ENCODE measurements at places on chromosomes 5 and 9. TPM values are rescaled to one million over a fixed set of nuclear protein-coding genes. Genes with fewer than 3 reads are reported as not detected.

CDO1 gene
- 0.50 TPM for total RNA-seq

ZNF474 gene
- total RNA-seq: not detected

FYB1 gene
- 260 TPM for total RNA-seq

HTR4 gene
- total RNA-seq: not detected

SETD9 gene
- 4.9 TPM for total RNA-seq

TMC1 gene
- not detected for total RNA-seq

HAVCR1 gene
- total RNA-seq: 3.7 TPM

OR1Q1 gene
- total RNA-seq: not detected

MOB3B gene
- 0.13 TPM for total RNA-seq

IFNK gene
- not detected for total RNA-seq

PRLR gene
- total RNA-seq: not detected

GABRA6 gene
- total RNA-seq: not detected

WDR41 gene
- total RNA-seq: 25.4 TPM

DNA sequence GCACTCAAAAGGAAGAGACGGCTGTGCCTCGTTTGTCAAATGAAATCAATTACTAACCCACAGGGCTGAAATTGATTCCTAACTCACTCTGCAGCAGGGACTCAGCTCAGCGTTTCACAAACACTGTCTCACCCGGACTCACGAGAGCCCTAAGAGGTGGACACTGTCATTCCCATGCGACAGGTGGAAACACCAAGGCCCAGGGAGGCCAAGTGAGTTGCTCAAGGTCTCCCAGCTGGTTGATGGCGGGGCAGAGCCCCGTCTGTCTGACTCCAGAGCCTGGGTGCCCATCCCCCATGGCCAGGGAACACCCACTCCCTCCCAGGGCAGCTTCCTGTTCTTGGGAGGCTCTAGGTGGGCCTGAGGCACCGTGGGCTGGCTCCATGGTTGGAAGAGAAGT is 1.3 kb upstream of the PLPP7 start:
- no peaks in the 10 kb centered on the region for H3K36me3 ChIP-seq
- peaks cover 1% of the 10 kb centered on the region for H3K4me1 ChIP-seq
- no peak for DNase-seq
- H3K27me3 ChIP-seq: peaks cover 14% of the 10 kb centered on the region
- H3K4me3 ChIP-seq: no peak overlapping the region
- H3K27ac ChIP-seq: no peak overlapping the region

DNA sequence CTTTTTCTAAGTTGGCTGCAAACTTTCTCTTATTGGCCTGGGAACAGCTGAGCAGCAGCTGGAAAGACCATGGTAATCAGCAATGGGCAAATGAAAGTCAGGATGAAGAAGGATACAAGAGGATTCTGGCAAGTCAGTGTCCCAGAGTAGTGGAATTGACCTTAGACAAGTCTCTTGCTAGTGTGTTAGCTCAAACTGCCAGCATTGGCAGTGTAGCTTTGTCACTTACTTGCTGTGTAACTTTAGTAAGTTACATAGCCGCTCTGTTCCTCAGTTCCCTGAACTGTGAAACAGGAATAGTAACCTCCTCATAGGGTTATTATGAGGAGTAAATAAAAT is 3.6 kb downstream of the ALDH1A1 start:
- DNase-seq: no peak
- no peak overlapping the region for H3K27ac ChIP-seq
- H3K36me3 ChIP-seq: no peaks in the 10 kb centered on the region
- H3K4me1 ChIP-seq: no peaks in the 10 kb centered on the region
- H3K4me3 ChIP-seq: no peak overlapping the region

- H3K4me1 ChIP-seq: peaks cover 83% of the 10 kb centered on the region
- H3K27ac ChIP-seq: peak overlapping the region; percentile 65
- peak; percentile 51 for DNase-seq
These were observed 13.9 kb downstream of the PRRC2B start for GRCh38 chr9:131407717-131408195.

GRCh38 chr9:124347968-124348358 is 67.3 kb downstream of the PSMB7 start:
- no peak for DNase-seq
- H3K27ac ChIP-seq: no peak overlapping the region
- no peaks in the 10 kb centered on the region for H3K4me1 ChIP-seq
- H3K36me3 ChIP-seq: peaks cover 29% of the 10 kb centered on the region
- no peak overlapping the region for H3K4me3 ChIP-seq

DNA sequence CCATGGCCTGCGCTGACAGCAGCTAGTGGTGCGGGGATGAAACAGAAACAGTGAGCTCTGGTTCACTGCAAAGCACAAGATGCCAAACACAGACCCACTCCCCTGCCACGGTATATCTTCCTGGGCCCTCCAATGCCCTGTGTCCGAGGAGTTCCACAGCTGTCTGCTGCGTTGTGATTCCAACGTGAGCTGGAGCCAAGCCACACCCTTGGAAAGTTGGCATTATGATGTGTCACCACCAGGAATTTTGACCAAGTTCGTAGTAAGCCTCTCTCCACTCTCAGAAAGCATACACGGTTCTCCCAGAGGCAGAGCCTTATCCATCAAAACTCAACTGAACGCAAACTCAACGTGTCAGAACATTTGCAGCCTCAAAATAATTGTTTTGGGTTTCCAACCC is 55.6 kb downstream of the MACROH2A1 start:
- H3K27ac ChIP-seq: no peak overlapping the region
- DNase-seq: no peak
- no peak overlapping the region for H3K4me3 ChIP-seq

GRCh38 chr5:103436656-103437055 is 125.9 kb downstream of the NUDT12 start:
- H3K27ac ChIP-seq: no peak overlapping the region
- no peaks in the 10 kb centered on the region for H3K36me3 ChIP-seq
- peaks cover 7% of the 10 kb centered on the region for H3K27me3 ChIP-seq
- H3K4me1 ChIP-seq: no peaks in the 10 kb centered on the region
- DNase-seq: no peak

DNA sequence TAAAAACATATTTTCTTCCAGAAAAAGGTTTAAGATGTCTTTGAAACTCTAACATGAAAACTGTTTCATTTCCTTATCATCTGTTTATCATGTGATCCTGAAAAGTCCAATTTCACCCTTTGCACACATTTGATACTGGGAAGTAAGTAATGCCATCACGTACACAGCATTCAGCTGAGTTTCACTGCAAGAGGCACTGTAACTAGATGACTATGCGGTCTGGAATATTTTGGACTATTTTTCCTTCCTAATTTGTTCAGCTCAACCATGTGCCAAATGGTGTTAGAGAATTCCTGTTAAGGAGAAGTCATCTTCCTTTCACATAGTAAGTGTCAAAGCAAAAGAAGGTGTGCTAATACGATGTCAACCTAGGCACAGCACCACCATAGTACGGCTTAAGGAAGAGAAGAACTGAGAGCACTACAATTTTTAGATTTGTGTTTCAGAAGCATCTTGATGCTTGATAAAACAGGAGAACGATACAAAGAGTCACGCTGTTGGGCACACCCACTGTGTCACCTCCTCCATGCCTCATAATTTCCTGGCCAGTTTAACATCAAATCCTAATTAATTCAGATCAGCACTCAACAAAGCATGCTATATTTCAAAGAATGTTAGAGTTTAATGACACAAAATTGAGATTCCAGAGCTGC is 77.5 kb downstream of the GNAQ start:
- H3K4me1 ChIP-seq: peaks cover 13% of the 10 kb centered on the region
- no peaks in the 10 kb centered on the region for H3K27me3 ChIP-seq
- DNase-seq: no peak
- H3K27ac ChIP-seq: no peak overlapping the region

DNA sequence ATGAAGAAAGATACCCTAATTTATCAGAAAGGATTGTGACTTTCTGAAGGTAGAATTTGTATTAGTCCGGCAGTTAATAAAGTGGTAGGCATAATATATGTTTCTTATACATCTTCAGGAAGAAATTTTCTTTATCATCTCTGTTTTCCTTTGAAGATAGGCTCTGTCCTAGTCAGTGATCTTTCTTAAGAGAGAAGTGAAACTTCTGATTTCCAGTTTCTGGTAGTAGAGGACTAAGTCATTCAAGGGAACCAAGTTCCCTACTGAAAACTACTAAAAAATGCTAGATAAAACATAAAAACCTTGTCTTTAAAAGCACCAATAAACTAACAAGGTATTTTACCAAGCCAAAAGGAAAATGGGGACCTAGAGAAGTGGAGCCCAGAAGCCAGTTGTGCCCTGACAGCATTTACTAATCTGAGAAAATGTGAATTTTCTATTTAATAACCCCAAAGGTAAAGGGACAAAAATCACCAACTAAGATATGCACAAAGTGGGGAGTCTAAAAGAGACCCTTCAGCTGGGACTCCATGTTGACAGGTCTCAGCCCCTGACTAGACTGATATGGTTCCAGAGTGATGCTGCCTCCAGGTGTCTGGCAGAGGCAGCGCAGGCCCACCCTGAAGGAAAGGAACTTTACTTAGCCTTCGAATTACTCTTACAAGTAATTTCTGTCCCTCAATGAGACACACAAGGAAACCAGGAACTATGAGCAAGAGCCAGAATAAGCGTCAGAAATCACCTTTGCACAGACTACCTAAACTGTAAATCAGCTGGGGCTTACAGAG is 72.7 kb downstream of the FAM78A start:
- no peak overlapping the region for H3K27ac ChIP-seq
- DNase-seq: no peak
- H3K4me3 ChIP-seq: no peak overlapping the region
- no peaks in the 10 kb centered on the region for H3K4me1 ChIP-seq

DNA sequence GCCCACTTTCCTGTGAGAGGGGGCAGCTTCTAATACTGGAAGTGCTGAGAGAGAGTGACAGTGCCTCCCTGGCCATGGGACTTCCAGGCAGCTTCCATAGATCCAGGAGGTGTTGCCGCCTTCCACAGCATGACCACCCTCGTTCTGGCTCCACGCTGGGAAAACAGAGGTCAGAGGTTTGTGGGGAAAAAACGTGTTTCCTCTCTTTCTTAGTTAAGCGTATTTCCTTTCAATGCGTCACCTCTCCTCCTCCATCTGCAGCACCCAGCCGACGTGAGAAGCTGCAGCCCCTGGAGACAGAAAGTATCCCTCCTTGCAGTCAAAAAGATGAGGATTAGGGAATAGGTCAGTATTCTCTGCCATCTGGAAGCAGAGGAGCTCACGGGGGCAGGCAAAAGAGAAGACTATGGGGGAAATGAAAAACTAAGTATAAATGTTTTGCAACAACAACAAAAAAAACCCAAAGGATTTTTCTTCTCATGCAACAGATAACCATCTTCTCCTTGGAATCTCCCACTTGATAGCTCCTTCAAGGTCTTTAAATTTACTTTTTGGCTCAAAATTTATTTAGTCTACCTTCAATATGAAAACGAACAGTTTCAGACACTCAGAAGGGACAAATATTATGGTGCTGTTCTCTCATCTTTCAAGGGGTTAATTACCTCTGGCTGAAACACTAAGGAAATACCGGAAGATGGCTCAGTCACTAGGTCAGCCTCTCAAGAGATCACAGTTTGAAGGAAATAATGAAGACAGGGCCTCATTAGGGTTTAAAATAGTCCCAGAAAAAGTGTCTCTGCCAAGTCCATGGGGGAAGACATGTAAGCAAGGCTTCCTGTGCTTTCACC is 38.0 kb downstream of the MTMR12 start:
- no peaks in the 10 kb centered on the region for H3K27me3 ChIP-seq
- DNase-seq: no peak
- peaks cover 58% of the 10 kb centered on the region for H3K36me3 ChIP-seq
- no peak overlapping the region for H3K4me3 ChIP-seq
- H3K27ac ChIP-seq: no peak overlapping the region
- H3K4me1 ChIP-seq: peaks cover 37% of the 10 kb centered on the region

DNA sequence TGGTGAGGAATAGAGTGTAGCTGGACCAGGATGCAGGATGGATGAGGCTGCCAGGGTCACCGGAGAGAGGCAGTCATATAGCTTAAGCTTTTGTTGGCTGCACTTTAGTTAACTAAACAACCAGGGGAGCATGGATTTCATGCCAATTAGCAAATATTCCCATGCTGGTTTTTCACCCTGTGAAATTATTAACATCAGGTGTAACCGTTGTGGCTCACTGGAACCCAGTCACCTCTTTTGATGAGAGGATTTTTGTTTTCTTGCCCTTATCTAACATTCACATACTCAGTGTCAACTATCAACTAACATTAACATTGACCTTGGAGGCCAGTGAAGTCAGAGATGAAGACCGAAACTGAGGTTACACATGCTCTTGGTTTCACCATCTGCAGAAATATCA is 97.2 kb upstream of the BASP1 start:
- H3K4me1 ChIP-seq: peaks cover 3% of the 10 kb centered on the region
- H3K27me3 ChIP-seq: no peaks in the 10 kb centered on the region
- H3K27ac ChIP-seq: no peak overlapping the region
- no peak for DNase-seq
- no peak overlapping the region for H3K4me3 ChIP-seq

DNA sequence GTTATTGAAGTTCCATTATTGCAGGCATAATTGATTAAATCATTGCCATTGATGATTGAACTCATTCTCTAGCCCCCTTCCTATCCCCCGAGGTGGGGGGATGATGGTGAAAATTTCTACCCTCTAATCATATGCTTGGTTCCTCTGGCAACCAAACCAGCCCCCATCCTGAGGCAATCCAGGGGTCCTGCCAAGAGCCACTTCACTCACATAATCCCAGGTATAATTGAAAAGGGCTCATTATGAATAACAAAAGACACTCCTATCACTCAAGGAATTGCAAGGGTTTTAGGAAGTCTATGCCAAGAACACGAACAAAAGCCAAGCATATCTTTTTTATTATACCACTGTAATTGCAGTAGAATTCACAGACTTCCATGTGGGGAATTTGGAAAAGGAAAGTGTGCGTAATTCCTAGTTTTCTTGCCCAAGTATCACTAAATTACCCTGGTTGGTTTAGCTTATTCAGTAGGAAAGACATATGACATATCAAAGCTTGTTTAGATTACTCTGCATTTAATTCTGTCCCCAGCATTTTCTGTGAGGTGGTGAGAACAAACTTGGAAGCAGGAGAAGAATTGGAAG is 130.7 kb upstream of the TAF11L2 start:
- no peaks in the 10 kb centered on the region for H3K27me3 ChIP-seq
- H3K4me3 ChIP-seq: no peak overlapping the region
- no peaks in the 10 kb centered on the region for H3K36me3 ChIP-seq
- H3K27ac ChIP-seq: no peak overlapping the region
- H3K4me1 ChIP-seq: no peaks in the 10 kb centered on the region

GRCh38 chr9:6757456-6758247 is at the start of gene KDM4C:
TSS of gene KDM4C (plus strand) at chr9:6757973. CDS start at chr9:6792989, 35,016 bp downstream.
- H3K4me3 ChIP-seq: peak within 1 kb of the TSS; percentile 90
- no peaks in the 10 kb centered on the region for H3K27me3 ChIP-seq
- peak within 1 kb of the TSS; percentile 100 for H3K27ac ChIP-seq

- H3K4me1 ChIP-seq: peaks cover 18% of the 10 kb centered on the region
- DNase-seq: no peak
- no peak overlapping the region for H3K27ac ChIP-seq
- no peaks in the 10 kb centered on the region for H3K36me3 ChIP-seq
These were observed 8.4 kb upstream of the SLC9A3 start for GRCh38 chr5:532521-533242.

DNA sequence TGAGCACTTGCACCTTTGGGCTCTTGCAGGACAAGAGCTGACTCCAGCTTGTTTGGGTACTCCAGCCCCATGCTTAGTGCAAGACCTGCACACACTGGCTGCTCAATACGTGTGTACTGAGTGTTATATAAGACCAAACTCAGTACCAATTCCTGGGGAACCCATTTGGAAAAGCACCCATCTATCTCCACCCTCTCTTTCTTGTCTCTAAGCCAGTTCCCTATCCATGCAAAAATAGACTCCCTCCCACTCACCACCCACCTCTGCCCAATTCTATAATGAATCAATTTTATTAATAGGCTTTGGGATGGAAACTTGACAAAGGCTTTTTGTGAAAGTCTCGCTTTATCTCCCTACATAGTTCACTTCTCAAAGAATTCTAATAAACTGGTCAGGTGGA is 60.9 kb upstream of the CPLX2 start:
- H3K4me1 ChIP-seq: no peaks in the 10 kb centered on the region
- DNase-seq: no peak
- peaks cover 23% of the 10 kb centered on the region for H3K27me3 ChIP-seq
- no peak overlapping the region for H3K27ac ChIP-seq
- no peaks in the 10 kb centered on the region for H3K36me3 ChIP-seq
- no peak overlapping the region for H3K4me3 ChIP-seq

Data from activated CD4-positive, alpha-beta memory T cell treated with anti-CD3 and anti-CD28 coated beads, Interleukin-2, amount 10 ng/mL, durations not matched to agents 7 days and 5 days (primary cell).